ENCODE measurements at places on chromosomes 7 and 10. TPM values are rescaled to one million over a fixed set of nuclear protein-coding genes. Genes with fewer than 3 reads are reported as not detected.

SPDYE3 gene
- total RNA-seq, result not detected

GTPBP4 gene
- 80.8 TPM for total RNA-seq

PNLIPRP1 gene
- not detected for total RNA-seq

OR6B1 gene
- not detected for total RNA-seq

NXPH1 gene
- not detected for total RNA-seq

LMTK2 gene
- 4.4 TPM for total RNA-seq

ASAH2 gene
- 0.46 TPM for total RNA-seq

WNT8B gene
- not detected for total RNA-seq

DNA sequence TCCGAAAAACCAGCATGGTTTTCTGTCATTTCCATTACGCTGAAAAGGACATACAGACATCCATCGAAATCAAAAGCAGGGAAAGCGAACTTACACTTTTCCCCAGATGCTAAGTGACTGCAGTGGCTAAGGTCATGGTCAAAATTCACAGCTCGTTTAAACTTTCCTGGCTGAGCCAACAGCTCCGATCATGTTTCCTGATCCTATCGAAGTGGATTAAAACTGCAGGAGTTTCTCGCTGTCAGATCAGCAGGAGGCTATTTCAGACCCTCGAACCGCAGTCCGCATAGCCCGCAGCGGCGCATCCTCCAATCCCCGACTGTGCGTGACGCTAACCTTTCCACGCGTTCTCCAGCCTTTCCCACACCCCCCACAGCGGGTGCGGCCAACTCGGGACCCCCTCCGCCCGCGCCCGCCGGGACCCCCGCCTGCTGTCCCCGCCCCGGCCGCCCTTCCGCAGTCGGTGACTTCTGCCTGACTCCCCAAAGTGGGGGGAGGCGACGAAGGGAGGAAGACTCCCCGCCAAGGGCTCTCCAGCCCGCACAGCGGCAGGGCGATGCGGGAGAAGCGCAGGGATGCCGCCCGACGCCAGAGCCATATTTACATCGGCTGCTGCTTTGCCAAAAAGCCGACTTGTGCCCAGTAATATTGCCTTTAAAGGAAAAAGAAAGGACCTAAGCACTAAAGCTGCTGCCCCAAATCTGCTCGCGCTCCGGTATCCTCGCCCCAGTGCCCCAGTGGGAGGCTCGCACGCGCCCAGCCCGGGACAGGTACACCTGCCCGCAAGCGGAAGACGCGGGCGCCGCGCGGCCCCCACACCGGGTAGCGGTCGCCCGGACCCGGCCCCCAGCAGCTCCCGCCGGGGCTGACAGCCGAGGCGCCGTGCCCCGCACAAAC lies 1.2 kb downstream of the PIP4K2A start:
- peak; percentile 26 for DNase-seq

DNA sequence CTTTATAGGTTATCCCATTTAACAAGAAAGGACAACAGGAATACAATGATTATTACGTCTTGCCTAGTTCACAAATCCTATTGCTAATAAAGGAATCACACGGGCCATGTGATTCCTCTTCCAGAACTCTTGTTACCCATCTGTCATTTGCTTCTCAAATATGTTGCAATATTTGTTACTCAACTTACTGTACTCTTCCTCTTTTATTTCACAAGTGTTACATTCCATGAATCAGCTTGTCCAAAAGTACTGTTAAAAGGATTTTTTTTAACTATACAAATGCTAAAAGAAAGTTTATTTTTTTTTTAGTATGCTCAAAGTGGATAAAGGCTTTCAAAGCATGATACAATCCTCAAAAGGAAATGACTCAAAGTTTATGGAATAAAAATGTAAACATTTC lies 3.9 kb upstream of the CD36 start:
- DNase-seq, result no peak

GRCh38 chr7:100588438-100588837 lies 2.3 kb downstream of the FBXO24 start:
- DNase-seq, result peak; percentile 40

GRCh38 chr10:69506487-69506833 lies 55.2 kb downstream of the TSPAN15 start:
- DNase-seq, result no peak

- DNase-seq, result no peak
Measured at GRCh38 chr7:94897541-94897940, 9.9 kb upstream of the PPP1R9A start.

DNA sequence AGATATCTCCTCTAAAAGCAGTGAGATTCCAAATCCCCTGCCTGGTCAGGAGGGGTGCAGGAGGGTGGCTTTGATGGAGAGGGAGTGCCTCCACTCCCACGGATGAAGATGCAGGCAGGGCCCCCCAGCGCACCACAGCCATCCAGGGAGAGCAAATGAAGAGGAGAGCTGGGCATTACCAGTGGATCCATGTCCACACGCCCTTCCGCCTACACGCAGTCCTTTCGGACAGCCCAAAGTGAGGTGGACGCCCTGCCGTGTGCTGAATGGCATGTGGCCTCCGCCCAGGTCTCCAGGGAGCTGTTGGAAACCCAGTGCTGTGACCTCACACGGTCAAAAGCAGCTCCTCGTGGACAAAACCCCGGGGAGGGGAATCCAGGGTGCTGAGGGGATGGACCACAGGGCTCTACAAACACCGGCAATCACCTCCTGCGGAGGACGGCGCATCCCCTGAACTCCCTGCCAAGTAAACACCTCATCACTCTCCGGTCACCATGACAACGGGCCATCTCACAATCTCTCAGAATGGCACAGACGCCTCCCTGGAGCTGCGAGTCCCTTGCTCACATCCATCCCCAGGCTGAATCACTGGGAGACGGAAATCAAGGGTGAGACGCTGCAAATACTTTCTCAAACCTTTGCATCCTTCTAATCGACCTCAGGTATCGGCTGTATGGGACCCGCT lies 35.0 kb upstream of the DNAAF5 start:
- no peak for DNase-seq

DNA sequence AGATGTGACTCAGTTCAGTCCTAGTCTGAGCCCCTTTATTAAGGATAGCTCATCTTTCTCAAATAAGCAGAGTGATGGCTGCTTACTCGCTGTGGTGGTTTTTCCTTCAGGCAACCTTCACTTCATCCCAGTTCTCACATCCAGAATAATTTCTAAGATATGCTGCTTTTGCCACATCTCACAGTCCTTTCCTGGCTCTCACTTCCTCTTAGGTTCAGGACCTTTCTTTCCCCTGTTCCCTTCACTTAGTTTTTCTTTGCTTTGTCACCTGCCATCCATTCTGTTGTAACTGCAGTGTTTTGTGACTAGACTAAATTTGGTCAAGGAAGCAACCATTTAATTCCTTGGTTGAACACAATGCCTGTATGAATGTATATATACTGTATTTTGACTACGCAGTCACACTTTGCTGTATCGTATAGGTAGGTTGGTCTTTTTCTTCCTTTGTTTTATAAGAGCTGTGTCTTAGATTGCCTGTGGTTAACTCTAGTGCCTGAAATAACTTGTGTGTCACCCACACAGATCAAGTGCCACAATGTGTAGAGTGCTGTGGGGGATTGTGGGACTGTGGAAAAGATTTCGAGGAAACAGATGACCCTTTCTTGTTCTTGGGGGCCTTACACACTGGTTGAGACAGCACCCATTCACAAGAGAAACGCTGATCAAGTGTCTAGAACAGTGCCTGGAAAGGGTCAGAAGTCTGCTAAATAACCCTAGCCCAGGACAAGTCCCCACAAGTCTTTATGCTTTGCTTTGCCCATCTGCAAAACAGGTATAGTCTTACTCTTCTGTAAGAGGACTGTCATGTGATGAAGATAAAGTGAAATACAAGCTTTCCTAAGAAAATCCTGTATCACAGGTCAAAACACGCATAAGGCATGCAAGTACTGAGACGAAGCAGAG lies 2.6 kb downstream of the ZNF655 start:
- no peak for DNase-seq

- no peak for DNase-seq
Measured at GRCh38 chr10:88073682-88074081, 210.3 kb downstream of the PTEN start.

All from Daoy (cell line).